ENCODE measurements at places on chromosomes 12 and 14.

DNA sequence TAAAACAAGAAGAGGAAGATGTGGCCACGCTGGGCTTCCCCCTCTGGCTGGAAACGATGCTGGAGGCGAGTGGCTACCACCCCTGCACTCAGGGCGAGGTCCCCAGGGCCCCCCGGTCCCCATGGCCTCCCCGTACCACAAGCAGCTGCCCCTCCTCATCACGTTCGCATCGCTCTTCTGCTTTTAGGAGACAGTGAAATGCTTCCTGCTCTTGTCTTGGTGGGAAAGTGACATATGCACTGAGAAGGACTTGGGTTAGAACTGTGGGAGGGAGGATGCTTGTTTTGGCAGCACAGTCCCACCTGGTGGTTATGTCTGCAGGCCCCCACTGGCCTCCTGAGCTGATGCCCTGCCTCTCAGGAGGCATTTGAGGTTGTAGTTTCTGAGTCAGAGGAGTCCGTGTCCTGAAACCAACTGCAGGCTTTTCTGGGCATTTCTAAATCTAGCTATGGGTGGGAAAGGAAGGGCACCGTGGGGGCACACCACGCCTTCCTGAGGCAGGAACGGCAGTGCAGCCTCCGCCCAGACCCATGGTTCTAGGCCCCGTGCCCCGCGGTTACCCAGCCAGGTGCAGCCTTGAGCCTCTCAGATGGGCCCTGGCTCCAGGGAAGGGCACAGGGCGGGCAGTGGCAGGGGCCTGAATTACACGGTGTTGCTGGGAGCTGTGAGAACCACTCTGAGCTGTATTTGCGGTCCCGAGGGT lies 139.3 kb downstream of the ADGRD1 start:
- no peak for DNase-seq

DNA sequence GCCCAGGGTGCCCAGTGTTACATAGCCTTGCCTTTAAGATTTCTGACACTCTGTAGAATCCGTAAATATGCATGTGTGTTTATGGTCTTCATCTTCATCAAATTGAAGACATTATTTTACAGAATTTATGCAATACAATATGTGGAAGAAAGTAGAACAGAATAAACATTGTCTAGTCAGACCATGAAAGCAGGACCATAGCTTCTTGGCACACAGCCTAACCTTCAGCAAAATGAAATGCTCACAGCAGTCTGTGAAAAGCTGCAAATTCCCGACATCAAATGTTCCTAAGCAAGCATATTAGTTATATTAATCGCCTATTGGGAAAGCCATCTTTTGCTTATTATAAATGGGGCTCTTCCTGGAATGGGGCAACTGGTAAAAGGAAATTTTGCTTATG lies 111.3 kb upstream of the GARIN2 start:
- DNase-seq: no peak

DNA sequence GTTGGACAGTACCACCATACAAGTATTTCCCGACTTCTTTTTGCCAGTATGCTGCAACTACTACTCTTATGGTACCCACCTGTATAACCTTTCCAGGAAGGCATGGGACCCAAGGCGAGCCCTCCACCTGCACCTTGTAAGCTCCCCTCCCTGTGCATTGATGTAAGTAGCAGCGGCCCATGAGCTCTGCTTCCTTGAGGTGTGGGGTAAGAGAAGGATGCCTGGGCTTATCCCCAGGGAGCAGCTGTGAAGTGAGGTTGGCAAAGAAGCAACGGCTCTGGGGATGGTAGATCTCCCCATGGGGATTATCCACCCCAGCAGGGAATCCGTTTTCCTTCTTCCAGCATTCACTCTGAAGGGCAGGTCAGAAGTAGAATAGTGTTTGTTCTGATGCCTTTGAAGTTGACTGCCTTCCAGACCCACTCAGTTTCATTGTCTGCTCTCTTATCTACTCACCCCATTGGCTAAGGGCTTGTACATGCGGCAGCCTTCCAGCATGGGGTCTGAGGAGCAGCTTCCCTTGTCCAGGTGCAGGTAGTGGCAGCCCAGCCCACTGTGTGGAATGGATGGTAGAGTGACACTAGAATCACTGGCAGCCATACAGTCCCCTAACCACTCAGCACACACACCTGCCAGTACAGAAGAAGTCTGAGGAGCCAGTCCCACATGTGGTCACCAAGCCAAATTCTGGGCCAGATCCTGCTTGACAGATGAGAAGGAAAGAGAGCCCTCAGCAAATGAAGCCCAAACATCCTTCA lies 3.4 kb downstream of the CIROP start:
- DNase-seq: no peak

DNA sequence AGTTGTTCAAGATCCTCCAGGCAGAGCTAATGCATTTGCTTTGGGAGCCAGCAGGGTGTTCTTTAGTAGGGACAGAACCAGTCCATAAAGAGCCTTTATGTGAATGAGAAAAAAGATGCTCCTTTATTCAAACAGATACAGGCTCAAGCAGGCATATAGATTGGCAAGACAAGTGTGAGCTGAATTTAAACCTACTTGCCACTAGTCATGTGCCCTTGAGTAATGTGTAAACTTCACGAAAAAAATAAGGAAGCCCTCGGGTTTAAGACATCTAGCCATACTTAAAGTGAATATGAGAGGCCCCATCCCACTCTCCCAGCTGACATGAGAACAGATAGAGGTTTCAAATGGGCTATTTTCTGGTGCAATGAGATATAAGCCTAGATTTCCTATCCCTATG lies 43.1 kb upstream of the STRAP start:
- no peak for DNase-seq
